ENCODE measurements at places on chromosomes 4 and X. TPM values are rescaled to one million over a fixed set of nuclear protein-coding genes. Genes with fewer than 3 reads are reported as not detected.

Gene ATXN3L
- total RNA-seq: not detected

Gene OPHN1
- 11.5 TPM for total RNA-seq

Gene CSN1S1
- not detected for total RNA-seq

Gene SMAD1
- total RNA-seq: 31.7 TPM

Gene SPIN4
- total RNA-seq: 2.9 TPM

DNA sequence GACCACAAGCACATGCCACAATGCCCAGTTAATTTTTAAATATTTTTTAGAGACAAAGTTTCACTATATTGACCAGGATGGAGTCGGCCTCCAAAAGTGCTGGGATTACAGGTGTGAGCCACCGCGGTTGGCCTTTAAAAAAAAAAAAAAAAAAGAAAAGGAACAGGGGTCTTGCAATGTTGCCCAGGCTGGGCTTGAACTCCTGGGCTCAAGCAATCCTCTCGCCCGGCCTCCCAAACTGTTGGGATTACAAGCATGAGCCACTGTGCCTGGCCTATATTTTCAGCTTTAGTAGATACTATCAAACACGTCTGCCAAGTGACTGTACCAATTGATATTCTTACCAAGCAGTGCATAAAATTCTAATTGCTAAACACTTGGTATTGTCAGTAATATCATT, 8.8 kb downstream of the UGDH start:
- DNase-seq: no peak

GRCh38 chrX:24097741-24098260, 43.0 kb downstream of the EIF2S3 start:
- no peak for DNase-seq

DNA sequence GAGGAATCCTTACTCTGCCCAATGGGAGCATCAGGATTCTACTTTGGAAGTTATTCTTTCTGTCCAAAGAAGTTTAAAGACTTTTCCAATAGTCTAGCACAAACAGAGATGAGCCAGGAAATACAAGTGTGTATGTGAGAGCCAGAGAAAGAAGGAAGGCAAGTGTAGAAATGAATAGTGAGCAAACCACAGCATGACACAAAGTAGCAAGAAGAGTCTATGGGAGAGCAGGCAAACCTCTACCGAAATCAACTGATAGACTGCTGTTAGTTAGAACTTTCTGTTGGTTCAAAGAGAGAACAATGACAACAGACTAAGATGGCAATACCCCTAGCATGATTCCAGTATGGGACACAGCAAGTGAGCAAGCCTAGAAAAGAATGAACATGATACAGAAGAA, 16.1 kb upstream of the GPR34 start:
- no peak for DNase-seq

- no peak for DNase-seq
These were observed 10.9 kb upstream of the IRF2 start for GRCh38 chr4:184485279-184485678.

- no peak for DNase-seq
These were observed 178.7 kb downstream of the KDR start for GRCh38 chr4:54946741-54947140.

DNA sequence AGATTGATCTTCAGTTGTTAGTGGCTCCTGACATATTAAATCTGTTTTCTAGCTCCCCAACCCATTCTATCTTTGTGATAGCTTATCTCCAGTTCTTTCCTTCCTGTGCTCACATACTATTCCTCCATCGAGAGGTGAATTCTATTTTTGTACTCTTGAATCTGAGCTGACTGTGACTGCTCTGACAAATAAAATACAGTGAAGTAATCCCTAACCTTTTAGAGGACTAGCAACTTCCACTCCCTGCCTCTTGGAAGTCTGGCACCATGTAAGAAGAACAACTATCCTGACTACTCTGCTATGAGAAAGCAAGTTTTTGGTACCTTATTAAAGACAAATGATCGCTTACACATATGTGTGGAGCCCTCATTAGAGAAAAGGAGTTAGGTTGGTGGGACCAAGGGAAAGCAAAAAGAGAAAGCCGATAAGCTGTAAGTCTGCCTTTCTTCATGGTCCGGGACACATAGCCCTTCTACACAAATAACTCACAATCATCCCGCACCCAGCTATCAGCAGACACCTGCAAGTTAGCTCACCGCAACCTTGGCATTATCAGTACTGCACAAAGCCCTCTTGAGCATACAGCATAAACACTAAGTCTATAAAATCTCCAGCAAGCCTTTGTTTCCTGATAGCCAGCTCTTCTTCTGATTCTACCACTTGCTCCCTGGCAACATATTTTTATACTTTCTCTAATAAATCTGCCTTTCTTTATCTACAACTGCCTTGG, 13.5 kb upstream of the PPM1K start:
- no peak for DNase-seq

GRCh38 chr4:58477950-58478349, 1367.8 kb upstream of the IGFBP7 start:
- DNase-seq: no peak
